ENCODE measurements at places on chromosomes 16 and 17. TPM values are rescaled to one million over a fixed set of nuclear protein-coding genes. Genes with fewer than 3 reads are reported as not detected.

- DNase-seq, result no peak
These were observed 236.6 kb downstream of the MRTFB start for GRCh38 chr16:14307527-14308367.

The PRAC1 gene
- not detected for total RNA-seq

The KRT27 gene
- not detected for total RNA-seq

The MAPT gene
- total RNA-seq, result 0.05 TPM

The TBC1D3E gene
- not detected for total RNA-seq

The MBTPS1 gene
- 107 TPM for total RNA-seq

DNA sequence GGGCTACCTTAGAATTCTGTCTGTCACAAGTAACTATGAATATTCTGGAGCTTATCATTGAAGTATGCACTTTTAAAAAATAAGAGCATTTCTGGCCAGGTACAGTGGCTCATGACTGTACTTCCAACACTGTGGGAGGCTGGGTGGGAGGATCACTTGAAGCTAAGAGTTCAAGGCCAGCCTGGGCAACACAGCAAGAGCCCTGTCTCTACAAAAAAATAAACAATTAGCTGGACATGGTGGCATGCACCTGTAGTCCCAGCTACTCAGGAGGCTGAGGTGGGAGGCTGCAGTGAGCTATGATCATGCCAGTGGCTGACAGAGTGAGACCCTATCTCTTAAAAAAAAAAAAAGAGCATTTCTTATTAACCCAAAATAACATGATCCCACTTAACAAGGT, 60.0 kb upstream of the BRD7 start:
- no peak for DNase-seq

DNA sequence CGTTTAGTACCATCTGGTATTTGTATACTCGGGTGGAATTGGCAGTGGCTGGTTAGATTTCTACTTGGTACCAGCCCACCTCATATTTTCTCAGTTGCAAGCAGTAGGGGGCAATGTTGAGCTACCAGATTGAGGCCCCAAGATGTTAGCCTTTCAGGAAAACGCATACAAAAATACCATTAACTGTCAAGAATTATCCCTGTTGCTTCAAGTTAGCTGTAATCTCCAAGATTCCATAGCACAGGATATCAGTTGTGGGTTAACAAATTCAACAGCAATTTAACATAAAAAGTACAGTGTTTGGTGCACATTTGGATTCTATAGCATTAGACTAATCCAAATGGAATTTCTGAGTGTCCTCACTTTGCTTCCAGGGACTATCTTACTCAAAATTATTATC, 188.2 kb downstream of the FTO start:
- peak; percentile 39 for DNase-seq

DNA sequence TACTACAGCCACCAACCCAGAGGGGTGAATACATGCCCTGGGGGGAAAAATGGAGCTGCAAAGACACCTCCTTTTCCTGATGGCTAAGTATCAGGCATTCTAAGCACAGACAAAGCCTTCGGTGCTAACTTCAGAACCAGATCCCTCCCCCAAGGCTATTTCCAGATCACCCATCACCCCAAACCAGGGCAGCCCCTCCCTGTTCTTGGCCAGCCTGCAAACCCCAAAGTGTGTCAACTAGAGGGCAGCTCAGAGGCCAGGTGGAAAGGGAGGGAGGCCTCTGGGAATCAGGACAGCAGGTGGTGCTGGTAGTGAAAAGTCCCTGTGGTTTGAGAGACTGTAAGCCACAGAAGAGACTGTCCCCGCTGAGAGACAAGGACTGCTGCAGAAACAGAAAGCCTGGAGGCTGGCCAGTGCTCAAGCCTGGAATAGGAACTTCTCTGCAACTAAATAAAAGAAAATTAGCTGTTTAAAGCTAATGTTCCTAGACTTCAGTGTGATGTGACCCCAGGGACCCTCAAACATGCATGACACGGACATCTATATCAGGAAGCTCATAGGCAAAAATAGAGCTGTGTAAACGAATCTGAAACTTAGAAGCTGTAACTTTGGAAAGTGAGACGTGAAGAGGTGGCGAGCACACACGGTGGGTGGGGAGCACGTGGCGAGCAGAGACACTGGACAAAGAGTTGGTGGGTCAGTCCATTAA, 9.1 kb downstream of the TUBG1 start:
- no peak for DNase-seq

- peak; percentile 41 for DNase-seq
These were observed 82.6 kb downstream of the DYNLRB2 start for GRCh38 chr16:80623376-80623775.

DNA sequence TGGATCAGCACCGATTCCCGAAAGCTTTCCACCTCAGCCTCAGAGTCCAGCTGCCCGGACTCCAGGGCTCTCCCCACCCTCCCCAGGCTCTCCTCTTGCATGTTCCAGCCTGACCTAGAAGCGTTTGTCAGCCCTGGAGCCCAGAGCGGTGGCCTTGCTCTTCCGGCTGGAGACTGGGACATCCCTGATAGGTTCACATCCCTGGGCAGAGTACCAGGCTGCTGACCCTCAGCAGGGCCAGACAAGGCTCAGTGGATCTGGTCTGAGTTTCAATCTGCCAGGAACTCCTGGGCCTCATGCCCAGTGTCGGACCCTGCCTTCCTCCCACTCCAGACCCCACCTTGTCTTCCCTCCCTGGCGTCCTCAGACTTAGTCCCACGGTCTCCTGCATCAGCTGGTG, 15.0 kb downstream of the CD300LG start:
- DNase-seq, result no peak

DNA sequence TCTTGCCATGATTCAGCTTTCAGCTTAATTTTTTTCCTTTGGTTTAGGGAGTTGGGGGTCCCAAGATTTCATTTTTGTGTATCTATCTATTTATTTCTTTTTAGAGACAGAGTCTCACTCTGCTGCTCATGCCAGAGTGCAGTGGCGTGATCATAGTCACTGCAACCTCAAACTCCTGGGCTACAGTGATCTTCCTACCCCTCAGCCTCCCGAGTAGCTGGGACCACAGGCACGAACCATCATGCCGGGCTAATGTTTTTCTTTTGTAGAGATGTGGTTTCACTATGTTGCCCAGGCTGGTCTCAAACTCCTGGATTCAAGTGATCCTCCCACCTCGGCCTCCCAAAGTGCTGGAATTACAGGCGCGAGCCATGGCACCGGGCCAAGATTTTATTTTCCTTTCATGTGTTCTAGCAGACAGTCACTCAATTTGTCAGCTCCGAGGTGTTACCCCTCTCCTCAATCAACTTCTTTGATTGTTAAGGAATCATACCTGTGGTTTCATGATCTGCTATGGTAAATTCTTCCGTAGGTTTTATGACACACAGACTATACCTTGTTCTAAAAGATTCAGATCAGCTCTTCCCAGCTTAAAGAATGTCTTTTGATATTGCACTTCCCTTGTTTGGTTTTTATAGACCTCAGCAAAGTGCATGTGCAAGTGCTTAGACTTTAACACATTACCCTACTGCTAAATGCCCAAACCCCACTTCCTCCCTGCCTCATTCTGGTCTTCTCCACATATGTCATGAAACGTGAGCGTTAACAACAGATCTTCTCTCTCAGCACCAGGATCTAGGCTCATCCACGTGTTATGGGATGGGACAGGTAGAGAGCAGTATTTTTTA, 13.0 kb downstream of the UNC45B start:
- DNase-seq, result no peak

DNA sequence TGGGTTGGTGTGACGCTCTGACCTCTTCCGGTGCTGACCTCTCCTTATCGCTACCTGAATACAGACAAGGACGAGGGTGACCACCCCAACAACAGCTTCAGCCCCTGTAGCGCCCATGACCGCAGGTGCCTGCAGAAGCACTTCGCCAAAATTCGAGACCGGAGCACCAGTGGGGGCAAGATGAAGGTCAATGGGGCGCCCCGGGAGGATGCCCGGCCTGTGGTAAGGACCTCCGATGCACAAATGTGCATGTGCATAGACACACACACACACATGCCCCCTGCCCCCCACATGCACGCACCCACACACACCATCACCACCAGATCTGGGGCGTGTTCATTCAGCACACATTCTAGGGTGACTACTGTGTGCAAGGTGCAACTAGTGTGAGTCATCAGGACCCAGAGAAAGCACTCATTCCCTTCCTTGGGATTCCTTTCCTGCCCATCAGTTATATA, 9.7 kb downstream of the IGFBP4 start:
- no peak for DNase-seq

Data from glomerular endothelial cell (primary cell).